NCI-H774 (cell line): ENCODE measurements at places on chromosomes 1 and 21.

GRCh38 chr1:241479294-241479693 is 40.3 kb downstream of the FH start:
- DNase-seq: no peak

GRCh38 chr1:96370757-96371156 is 350.8 kb upstream of the PTBP2 start:
- DNase-seq: no peak

DNA sequence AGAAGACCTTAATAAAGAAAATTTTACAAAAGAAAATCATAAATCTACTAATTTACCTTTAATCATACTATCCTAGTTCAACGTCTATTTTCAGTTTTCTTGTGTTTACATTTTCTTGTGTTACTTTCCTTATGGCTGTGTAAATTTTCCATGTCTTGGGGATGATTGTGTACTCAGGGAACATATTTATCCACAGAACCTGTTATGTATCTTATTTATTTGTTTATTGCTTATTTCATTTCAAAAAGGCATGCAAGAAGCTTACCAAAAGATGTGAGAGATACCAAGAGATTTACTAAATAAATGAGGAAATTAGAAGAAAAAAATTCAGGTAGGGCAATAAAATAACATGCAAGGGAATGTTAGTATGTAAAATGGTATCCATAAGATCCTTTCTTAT is 22.8 kb downstream of the PBX1 start:
- DNase-seq: no peak

DNA sequence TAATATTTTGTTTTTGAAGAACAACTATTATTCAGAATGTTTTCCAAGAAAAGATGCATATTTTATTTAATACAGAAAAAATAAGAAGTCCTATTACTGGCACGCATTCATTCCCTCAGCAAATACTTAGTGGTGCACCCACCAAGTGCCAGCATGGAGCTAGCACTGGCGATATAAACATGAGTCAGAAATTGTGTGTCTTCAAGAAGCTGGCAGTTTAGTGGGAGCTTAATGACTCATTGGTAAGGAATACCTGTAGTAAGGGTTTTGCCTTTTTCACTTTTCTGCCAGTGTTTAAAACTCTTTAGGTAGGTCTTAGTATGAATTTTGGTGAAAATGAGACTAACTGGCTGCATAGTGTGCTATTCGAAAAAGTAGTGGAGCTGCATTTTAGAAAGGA is 6.3 kb downstream of the MAGI3 start:
- no peak for DNase-seq

DNA sequence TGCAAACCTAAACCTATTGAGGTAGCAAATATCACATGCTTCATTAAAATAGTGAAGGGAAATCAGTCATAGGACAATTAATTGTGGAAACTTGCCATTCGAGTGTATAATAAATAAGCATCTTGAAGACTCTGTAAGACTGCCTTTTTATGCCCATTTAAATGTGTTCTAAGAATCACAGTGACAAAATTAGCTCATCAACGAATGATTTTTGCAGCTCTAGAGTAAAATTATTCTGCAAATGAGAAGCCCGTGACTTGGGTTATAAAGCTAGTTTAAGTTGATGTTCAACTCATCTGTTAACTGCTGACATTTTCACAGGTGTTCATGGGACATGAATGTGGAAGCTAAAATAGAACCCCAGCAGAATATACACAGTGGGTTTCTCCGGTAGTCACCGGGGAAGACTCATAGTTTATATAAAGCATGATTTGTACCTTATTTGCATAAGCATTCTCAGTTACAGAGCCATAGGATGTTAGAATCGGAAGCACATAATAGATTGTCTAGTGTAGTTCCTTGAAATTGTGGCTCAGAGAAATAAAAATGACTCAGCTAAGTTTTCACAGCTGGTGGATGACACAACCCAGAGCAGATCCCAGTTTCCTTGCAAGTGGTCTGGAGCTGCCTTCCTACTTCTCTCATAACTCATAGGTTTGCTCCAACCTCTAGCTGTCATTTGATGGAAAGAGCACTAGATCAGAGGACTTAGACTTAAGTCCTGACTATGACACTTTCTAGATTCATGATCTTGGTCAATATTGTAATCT is 107.3 kb downstream of the UCHL5 start:
- DNase-seq: no peak

DNA sequence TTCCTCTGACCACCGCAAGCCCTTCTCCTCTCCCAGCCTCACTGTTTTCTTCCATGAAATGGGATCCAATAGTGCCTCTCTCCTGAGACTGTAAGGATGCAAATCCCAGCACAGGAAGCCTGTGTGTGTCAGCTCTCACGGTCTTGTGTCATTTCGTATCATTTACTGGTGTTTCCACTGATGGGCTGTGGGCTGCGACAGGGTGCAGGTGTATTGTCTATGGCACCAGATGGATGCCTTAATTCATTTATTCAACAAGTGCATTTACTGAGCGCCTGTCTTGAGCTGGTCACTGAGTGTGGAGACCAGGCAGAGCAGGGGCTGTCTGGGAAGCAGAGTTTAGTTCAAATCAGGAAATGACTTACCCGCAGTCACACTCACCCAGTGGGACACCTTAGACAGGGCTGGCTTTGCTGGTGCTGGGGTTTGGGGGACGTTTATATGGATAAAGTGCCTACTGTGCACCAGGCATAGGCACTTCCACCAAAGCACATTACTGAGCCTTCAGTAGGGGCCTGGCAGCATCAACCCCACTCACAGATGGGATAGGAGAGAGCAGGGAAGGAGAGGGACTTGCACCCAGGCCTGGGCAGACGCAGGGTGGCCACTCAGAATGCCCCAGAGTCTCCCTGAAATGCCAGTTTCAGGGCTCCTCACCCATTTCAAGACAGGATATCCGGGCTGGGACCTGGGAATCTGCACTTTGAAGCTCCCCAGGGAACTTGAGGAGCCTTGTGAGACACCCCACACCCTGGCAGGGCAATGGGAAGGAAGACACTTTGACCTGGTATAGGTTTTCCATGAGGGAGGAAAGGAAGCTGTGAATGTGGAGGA is 398.9 kb downstream of the MATN1 start:
- no peak for DNase-seq

- no peak for DNase-seq
Measured at GRCh38 chr21:40976198-40977109, 129.5 kb upstream of the DSCAM start.

DNA sequence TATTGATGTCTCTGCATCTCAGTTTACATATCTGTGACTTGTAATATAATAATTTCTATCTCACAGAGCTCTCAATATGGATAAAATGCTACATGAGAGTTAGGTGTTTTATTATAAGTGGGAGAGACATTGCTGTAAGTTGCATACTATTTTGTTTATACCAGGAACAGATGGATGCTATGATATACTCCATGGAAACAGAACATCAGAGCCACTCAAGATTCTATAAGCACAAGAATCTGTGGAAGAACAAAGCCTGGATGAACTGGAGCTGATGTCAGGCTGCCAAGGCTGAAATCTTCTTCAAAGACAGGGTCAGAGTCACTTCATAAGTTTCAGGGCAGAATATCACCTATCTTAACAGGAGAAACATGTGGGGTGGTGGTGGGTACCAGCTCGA is 30.2 kb downstream of the DUSP10 start:
- DNase-seq: no peak

GRCh38 chr1:110948038-110948810 is 15.5 kb downstream of the LRIF1 start:
- DNase-seq: no peak

DNA sequence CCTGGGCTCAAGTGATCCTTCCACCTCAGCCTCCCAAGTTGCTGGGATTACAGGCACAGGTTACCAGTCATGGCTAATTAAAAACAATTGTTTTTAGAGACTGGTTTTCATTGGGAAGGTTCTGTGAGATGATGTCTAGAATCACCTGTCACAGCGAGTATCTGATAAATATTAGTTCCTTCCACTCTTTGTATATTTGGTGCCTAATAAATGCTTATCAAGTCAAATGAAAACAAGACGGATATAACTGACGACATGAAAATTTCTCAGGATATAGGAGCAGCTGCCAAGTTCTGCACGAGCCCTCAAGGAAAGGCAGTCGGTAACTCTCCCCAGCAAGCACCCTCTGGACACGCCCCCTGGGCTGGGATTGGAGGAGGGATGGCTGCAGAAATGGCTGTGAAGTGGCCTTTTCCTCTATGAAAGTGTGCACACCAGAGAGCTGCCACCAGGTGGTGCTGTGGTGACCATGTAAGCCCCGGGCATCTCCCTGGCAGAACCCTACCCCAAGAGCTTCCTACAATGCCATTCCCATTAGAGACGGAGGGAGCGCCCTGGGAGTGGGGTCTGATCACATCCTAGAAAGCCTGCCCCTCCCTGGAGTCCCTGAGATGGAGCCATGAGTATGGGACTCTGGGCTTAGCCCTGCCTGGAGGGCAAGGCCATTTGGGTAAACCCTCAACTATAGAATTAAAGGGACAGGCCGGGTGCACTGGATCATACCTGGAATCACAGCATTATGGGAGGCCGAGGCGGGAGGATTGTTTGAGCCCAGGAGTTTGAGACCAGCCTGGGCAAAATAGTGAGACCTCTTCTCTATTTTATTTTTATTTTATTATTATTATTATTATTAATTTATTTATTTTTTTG is 50.9 kb downstream of the HTR6 start:
- DNase-seq: peak; percentile 78

DNA sequence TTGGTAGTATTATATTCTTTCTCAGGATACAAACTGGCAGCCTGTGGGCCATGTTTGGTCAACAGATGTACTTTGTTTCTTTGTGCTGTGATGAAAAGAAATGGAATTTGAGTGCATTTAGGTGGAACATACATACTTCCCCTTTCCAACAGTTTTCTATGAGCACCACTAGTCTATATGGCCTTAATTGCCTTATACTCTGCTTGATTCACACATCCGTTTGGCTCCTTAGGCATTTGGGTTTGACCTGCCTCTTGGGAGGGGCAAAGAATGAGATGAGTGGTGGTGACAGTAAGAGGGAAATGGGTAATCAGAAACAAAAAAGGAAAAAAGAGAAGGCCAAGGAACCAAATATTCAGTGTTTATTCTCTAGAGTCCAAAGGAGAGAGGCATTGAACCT is 17.0 kb downstream of the CFAP126 start:
- no peak for DNase-seq

GRCh38 chr1:201265756-201266155 is 17.6 kb upstream of the PKP1 start:
- DNase-seq: no peak

- no peak for DNase-seq
Measured at GRCh38 chr1:219664310-219665029, 51.6 kb upstream of the ZC3H11B start.

DNA sequence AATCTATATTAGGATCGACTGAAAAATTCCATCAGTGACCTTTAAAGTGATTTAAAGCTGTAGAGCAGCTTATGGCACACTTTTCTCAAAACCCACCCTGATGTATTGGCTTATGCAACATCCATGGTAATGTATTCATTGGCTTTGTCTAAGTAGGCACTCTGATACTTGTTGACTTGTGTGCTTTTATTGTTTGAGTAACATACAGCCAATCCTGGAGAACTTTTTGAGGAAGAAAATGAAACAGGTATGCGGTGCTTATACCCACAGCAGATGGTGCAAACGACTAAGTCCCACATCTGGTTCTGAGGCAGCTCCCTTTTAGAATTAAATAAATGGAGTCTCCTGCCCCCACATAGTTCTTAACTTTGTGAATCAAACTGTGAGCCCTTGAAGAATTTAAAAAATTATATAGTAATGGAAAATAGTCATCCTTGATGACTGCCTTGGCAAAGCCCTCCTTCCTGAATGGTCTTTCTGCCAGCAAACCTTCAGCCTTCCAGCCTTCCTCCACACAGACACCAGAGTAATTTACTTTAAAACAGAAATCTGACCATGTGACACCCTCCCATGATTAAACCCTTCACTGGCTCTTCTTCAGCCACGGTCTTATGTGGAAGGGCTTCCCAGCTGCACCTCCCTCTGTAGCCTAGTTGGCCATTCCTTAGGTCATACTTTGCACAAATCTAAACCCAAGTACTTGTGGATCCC is 116.0 kb downstream of the BCAR3 start:
- DNase-seq: no peak

GRCh38 chr1:18230321-18230720 is 122.7 kb downstream of the IGSF21 start:
- DNase-seq: no peak

DNA sequence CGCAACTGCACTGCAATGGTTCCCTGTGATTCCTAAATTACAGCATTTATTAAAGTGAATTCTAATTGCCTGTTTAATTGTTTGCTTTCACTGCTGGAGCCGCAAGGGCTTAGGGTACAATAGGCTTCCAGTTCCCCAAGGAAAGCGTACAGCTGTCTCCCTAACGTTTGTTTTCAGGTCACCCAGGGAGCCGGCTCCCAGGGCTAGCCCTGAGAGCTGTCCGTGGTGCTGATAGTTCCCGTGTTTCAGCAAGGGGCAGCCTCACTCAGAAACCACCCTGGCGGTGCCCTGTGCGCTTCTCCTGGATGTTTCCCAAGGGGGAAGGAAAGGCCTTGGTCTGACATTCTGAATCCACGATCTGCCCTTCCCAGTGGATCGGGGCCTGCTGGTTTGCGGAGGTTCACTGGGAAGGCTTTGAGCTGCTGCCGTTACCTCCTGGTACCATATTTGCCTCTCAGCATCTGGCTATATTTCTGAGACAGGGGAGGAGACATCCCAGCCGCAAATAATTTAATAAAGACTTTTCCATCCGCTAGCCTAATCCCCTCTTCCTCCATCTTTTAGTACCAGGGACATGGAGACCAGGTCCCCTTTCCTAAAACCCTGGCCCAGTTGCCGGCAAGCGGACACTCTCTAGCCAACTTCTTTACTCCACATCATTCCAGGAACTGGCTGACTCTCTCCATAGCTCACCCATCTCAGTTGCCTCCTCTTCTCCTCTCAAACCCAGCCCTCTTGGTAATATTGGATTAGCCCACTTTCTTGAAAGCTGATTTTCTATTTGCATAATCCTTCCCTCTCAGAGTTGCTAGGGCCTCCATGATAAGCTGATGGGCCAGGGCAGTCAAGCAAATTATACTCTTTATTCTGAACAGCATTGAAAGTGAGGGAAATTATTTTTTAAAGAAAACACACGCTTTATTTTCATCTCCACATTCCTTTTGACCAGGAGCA is 149.0 kb downstream of the IGSF21 start:
- DNase-seq: no peak

DNA sequence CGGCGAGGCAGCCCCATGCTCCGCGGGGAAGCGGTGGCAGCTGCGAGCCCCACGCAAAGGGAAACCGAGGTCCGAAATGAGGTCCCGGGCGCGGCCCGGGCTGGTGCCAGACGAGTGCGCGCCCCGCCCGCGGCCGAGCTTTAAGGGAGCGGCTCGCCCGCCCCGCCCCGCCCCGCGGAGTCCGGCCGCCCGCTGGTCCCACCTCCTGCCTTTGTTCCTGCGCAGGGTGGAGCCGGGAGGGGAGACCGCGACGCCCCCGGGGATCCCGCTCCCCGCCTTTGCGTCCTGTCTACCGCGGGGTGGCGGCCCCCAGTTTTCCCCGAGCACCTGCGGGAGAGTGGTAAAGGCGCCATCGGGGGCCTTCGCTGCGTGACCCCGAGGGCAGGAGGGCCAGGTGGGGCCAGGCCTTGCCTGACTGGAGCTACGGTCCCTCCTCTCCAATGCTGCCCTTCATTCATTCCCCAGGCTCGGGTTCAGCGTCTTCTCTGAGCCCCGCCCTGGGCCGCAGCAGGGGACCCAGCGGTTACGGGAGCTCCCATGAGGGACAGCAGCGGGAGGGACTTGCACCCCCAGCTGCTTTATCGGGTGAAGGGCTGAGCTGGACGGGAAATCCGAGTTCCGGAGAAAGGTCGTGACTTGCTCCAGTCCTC is at the start of gene HES2:
Gene HES2, minus strand, starts transcription at position 116 of the 650 bp plus-strand sequence. Its CDS starts 99 bp downstream, at position 17.
- no peak for DNase-seq

- DNase-seq: no peak
Measured at GRCh38 chr1:8524627-8525157, 206.8 kb downstream of the SLC45A1 start.

- no peak for DNase-seq
Measured at GRCh38 chr1:240917976-240918375, 306.0 kb upstream of the GREM2 start.
